ENCODE measurements at places on chromosomes 11 and 22. TPM values are rescaled to one million over a fixed set of nuclear protein-coding genes. Genes with fewer than 3 reads are reported as not detected.

DNA sequence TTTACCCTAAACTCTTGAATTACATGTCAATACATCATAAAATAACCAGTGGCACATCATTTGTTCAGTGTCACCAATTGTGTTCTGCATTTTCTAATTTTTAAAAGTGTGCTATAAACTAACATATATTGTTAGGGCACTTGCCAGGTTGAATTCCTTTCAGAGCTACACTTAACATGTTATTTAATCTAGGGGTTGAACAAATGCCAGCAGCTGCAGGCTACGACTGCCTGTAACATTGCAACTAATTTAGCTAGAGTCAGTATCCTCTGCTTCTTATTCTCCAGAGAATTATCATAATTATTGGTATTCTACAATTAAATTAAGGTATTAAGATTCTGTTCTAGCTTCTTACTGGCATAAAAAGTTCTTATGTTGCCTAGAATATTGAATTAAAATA is 46.4 kb upstream of the ARHGAP42 start:
- H3K36me3 ChIP-seq = no peaks in the 10 kb centered on the region
- no peaks in the 10 kb centered on the region for H3K4me1 ChIP-seq
- H3K27ac ChIP-seq = no peak overlapping the region
- no peaks in the 10 kb centered on the region for H3K27me3 ChIP-seq
- H3K4me3 ChIP-seq = no peak overlapping the region
- no peak for DNase-seq

DNA sequence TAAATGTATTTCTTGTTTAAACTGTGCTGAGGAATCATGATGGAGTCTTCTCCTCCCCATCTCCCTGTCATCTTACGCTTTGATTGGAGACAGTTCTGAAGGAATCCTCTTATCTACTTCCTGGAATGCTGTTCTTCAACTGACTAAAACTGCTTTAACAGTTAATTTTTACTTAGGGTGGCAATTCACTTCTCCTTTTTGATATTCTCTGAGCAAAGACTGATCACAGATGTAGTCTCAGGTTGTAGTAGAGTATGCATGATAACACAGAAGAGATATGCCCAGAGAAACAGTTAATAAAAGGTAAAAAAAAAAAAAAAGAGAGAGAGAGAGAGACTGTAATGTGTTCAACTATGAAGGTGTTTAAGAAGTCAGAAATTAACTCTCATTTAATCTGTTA is 1.4 kb upstream of the CASP5 start:
- no peaks in the 10 kb centered on the region for H3K27me3 ChIP-seq
- peaks cover 13% of the 10 kb centered on the region for H3K36me3 ChIP-seq
- DNase-seq = no peak
- no peak overlapping the region for H3K4me3 ChIP-seq

DNA sequence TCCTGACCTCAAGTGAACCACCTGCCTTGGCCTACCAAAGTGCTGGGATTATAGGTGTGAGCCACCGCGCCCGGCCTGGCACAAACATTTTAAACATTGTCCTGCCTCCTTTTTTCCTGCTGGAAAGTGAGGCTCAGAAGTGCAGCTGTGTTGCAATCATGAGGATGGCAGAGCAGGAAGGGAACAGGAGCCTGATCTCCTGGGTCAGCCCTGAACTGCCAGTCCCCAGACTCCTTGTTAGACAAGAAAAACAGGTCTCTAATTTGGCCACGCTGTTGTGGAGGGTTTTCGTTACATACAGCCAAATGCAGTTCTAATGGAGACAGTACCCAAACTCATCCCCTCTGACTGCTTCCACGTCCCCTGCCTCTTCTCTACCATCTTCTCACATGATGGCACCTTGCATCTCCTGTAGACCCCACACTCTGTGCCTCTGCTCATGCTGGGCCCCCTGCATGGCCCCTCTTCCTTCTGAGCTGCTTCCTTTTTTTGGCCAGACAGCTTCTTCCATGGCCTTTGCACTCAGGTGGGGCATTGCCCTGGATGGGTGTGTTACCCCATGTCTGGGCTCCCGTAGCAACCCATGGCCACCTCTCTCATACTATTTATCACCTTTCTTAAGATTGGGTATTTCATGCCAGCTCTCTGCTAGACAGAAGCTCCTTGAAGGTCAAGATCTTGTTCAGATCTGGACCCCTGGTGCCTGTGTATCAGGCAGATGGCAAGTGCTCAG is 227.1 kb downstream of the CEP164 start:
- no peaks in the 10 kb centered on the region for H3K27me3 ChIP-seq
- H3K27ac ChIP-seq = no peak overlapping the region
- H3K4me1 ChIP-seq = no peaks in the 10 kb centered on the region

- H3K27me3 ChIP-seq = no peaks in the 10 kb centered on the region
- no peak overlapping the region for H3K4me3 ChIP-seq
- no peak overlapping the region for H3K27ac ChIP-seq
These were observed 23.5 kb downstream of the SERGEF start for GRCh38 chr11:17989306-17989705.

GRCh38 chr11:34957206-34957605 is 40.8 kb downstream of the PDHX start:
- no peaks in the 10 kb centered on the region for H3K4me1 ChIP-seq
- peaks cover 7% of the 10 kb centered on the region for H3K36me3 ChIP-seq
- no peak overlapping the region for H3K27ac ChIP-seq

- H3K27ac ChIP-seq = no peak overlapping the region
- no peaks in the 10 kb centered on the region for H3K4me1 ChIP-seq
- H3K27me3 ChIP-seq = no peaks in the 10 kb centered on the region
- H3K4me3 ChIP-seq = no peak overlapping the region
These were observed 230.4 kb downstream of the ST3GAL4 start for GRCh38 chr11:126585774-126586491.

DNA sequence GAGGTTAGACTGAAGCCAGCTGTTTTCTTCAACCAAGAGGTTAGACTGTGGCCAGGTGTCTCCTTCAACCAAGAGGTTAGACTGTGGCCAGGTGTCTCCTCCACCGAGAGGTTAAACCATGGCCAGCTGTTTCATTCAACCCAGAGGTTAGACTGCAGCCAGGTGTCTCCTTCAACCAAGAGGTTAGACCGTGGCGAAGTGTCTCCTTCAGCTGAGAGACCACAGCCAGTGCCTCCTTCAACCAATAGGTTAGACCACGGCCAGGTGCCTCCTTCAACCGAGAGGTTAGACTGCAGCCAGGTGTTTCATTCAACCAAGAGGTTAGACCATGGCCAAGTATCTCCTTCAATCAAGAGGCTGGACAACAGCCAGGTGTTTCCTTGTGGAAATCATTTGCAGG is 498.1 kb downstream of the TBC1D22A start:
- H3K27ac ChIP-seq = no peak overlapping the region
- H3K27me3 ChIP-seq = no peaks in the 10 kb centered on the region
- H3K4me3 ChIP-seq = no peak overlapping the region
- no peak for DNase-seq
- no peaks in the 10 kb centered on the region for H3K4me1 ChIP-seq

- DNase-seq = peak; percentile 87
- no peaks in the 10 kb centered on the region for H3K4me1 ChIP-seq
- no peaks in the 10 kb centered on the region for H3K36me3 ChIP-seq
- no peaks in the 10 kb centered on the region for H3K27me3 ChIP-seq
- H3K4me3 ChIP-seq = no peak overlapping the region
These were observed 9.2 kb upstream of the CBL start for GRCh38 chr11:119196833-119197483.

DNA sequence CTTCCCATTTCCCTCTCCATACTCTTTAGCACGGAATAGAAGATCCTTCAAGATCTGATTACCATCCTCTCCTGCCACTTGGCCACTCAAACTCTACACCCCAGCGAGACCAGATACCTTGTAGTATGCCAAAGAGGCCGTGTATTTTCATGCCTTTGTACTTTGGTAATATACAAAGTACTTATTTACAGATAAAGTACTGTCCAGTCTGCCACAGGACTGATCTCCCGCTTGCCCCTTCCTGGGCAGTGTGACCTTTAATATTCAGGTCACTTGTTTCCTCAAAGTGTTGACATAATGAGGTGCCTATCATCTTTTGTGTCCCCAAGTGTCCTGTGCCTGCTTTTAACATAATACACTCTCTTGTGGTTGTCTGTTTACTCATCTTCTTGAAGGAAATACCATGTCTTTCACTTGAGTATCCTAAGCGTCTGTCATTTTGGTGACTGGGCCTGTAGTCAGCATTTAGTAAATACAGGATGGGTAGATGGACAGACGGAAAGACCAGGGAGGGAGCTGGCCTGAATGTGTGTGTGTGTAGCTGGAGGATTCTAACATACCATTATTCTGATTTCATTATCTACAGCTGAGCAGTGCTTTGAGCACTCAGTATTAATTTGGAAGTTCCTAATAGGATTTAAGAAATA is 137.4 kb downstream of the NAV2 start:
- H3K27me3 ChIP-seq = no peaks in the 10 kb centered on the region
- no peak overlapping the region for H3K27ac ChIP-seq
- H3K36me3 ChIP-seq = no peaks in the 10 kb centered on the region
- H3K4me3 ChIP-seq = no peak overlapping the region

GRCh38 chr11:68890490-68891231 is 13.0 kb downstream of the MRPL21 start:
- no peak for DNase-seq
- no peaks in the 10 kb centered on the region for H3K36me3 ChIP-seq
- no peak overlapping the region for H3K27ac ChIP-seq
- no peaks in the 10 kb centered on the region for H3K4me1 ChIP-seq

DNA sequence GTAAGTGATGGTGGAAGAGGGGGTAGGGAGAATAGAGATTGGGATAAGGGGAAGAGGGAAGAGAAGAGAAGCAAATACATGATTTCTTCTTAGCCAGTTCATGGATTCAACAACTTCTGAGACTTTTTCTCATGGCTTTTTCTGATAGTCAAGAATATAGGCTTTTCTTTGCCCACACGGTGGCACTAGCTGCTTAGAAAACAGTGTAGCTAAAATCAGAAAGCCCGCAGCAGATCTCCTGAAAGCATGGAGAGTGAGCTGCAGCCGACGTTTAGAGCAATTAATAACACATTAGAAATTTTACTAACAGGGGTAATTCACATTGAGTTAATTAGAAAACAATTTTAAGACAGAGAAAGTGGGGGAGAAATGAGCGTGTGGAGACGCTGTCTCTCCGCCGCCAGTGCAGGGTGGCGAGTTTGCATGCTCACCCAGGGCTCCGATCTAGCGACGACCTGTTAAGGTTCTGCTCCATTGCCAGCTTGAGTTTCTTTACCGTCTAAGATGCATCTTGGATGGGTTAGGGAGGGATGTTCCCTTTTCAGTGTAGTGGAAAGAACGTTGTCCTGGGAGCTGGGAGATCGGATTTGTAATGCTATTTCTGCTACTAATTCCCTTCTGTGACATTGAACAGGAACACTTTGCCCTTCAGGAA is 3.3 kb upstream of the RAG1 start:
- H3K4me1 ChIP-seq = no peaks in the 10 kb centered on the region
- H3K36me3 ChIP-seq = no peaks in the 10 kb centered on the region
- peaks cover 13% of the 10 kb centered on the region for H3K27me3 ChIP-seq
- no peak overlapping the region for H3K4me3 ChIP-seq
- H3K27ac ChIP-seq = no peak overlapping the region

- H3K4me1 ChIP-seq = peaks cover 3% of the 10 kb centered on the region
- no peak for DNase-seq
- H3K27ac ChIP-seq = no peak overlapping the region
- H3K27me3 ChIP-seq = no peaks in the 10 kb centered on the region
- H3K4me3 ChIP-seq = no peak overlapping the region
These were observed 56.0 kb upstream of the CLMP start for GRCh38 chr11:123250892-123251656.

DNA sequence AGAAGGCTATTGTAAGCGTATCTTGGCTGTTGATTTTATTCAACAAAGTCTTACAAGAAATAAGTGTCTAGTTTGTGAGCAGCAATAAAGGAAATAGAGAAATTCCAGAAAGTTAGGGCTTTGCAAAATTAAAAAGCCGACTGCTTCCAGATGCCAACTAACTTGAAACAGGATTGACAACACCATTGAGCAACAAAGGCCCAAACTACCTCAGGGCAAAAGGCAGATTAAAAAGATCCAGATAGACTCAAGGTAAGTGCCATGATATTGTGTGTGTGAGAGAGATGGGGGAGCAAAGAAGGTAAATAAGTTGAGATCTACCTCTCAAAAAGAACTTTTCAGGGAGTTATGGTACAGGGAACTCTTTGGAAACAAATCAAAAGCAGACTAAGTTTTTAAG is 49.1 kb downstream of the PARVG start:
- H3K27me3 ChIP-seq = peaks cover 4% of the 10 kb centered on the region
- no peaks in the 10 kb centered on the region for H3K4me1 ChIP-seq
- no peak overlapping the region for H3K4me3 ChIP-seq
- DNase-seq = no peak
- H3K27ac ChIP-seq = no peak overlapping the region
- no peaks in the 10 kb centered on the region for H3K36me3 ChIP-seq

GRCh38 chr11:33187998-33188722 is 26.9 kb upstream of the CSTF3 start:
- no peak overlapping the region for H3K27ac ChIP-seq
- no peak for DNase-seq
- no peaks in the 10 kb centered on the region for H3K36me3 ChIP-seq

- DNase-seq = no peak
- H3K27ac ChIP-seq = no peak overlapping the region
- no peaks in the 10 kb centered on the region for H3K4me1 ChIP-seq
- H3K27me3 ChIP-seq = no peaks in the 10 kb centered on the region
- H3K4me3 ChIP-seq = no peak overlapping the region
These were observed 991.7 kb downstream of the OPCML start for GRCh38 chr11:132540581-132540980.

GRCh38 chr11:15988693-15989231 is 367.6 kb downstream of the SOX6 start:
- H3K27me3 ChIP-seq = no peaks in the 10 kb centered on the region
- no peak for DNase-seq
- no peak overlapping the region for H3K4me3 ChIP-seq
- H3K4me1 ChIP-seq = no peaks in the 10 kb centered on the region

DNA sequence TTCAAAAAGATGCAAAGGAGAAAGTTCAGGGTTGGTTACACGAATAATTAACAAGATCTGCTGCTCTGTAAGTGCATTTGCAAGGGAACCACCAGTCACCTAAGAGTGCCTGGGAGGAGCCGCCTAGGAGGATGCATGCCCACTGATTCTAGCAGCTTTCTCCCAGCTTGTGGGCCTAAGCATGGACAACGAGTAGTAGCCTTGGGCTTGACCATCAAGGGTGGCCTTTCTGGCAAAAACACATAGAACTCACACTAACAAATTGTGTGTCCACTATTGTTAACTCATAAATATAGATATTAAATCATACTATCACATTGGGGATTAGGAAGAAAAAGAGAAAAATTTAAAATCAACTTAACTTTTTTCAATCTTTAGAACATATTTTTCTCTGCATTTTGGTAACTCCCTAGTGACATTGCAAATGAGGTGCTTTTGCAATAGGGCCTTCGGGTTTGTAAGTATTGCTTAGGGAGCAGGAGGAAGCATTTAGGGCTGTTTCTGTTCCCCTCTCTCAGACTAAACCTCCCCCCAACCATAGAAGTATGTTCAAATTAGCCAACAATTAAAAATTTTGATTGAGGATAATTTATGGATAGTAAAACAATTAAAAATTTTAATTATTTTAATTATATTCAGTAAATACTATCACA is 57.3 kb upstream of the CEP295 start:
- H3K4me3 ChIP-seq = no peak overlapping the region
- H3K27me3 ChIP-seq = no peaks in the 10 kb centered on the region
- no peak overlapping the region for H3K27ac ChIP-seq
- DNase-seq = no peak

The LRRN4CL gene
- 0.25 TPM for total RNA-seq

The KLHL35 gene
- 0.39 TPM for total RNA-seq

The TRIM34 gene
- 24.1 TPM for total RNA-seq

The OR52N1 gene
- total RNA-seq = not detected

The FOLR3 gene
- total RNA-seq = not detected

The NAALAD2 gene
- total RNA-seq = not detected

Measured in B cell (primary cell).